ENCODE measurements at places on chromosomes 6 and 20. TPM values are rescaled to one million over a fixed set of nuclear protein-coding genes. Genes with fewer than 3 reads are reported as not detected.

PGK2 gene
- not detected for total RNA-seq

SESN1 gene
- 23.9 TPM for total RNA-seq

OGFR gene
- 38.6 TPM for total RNA-seq

CGA gene
- total RNA-seq, result 0.09 TPM

WDR46 gene
- total RNA-seq, result 89.3 TPM

DCDC2 gene
- 0.14 TPM for total RNA-seq

OPRL1 gene
- 1.6 TPM for total RNA-seq
